T-helper 1 cell (primary cell): ENCODE measurements at places on chromosomes 4 and X.
A peak's percentile ranks its signal among the peaks of the same experiment; 100 is the strongest.

DNA sequence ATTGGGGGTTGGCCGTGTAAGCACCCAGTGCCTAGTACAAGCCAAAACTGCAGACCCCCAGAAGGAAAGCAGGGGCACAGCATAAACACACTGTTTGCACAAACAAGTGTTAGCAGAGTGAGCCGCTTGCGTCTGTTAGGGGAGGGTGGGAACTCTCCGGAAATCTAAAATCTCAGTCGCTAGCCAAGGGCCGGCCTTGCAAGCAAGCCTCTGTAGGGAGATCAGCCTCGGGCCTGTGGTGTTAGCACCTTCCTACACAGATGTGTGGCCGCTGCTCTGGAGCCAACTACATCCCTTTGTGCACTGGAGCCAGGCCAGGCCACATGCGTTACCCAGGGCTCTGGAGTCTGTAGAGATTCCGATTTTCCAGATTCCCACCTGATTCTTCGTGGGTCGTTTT lies 67.1 kb downstream of the GPR143 start:
- no peak for DNase-seq

- no peak for DNase-seq
Measured at GRCh38 chr4:74152836-74153235, 5.1 kb upstream of the MTHFD2L start.

DNA sequence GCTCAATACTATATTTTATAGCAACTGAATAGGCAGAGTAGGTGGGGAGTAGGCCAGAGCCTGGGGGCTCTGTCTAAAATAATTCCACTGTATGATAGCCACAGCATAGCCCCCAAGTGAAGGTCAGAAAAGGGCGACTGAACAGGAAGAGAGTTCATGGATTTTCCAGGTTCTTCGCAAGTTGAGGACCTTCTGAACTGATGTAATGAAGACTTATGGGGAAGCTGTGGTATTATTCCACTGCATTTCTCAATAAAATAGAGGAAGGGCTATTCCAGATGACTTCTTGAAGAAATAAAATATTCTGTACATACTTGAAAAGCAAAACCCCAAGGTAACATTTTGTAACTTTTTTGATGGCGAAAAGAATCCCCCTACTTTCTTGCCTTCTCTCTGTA lies 231.4 kb upstream of the GPC4 start:
- no peak for DNase-seq

GRCh38 chr4:112329672-112330375 lies 32.7 kb downstream of the ALPK1 start:
- no peak for DNase-seq

GRCh38 chrX:4547213-4547836 lies 833.9 kb upstream of the PRKX start:
- DNase-seq = peak; percentile 1

GRCh38 chr4:189502841-189503435 lies 437.7 kb upstream of the FRG1 start:
- DNase-seq = peak; percentile 3

DNA sequence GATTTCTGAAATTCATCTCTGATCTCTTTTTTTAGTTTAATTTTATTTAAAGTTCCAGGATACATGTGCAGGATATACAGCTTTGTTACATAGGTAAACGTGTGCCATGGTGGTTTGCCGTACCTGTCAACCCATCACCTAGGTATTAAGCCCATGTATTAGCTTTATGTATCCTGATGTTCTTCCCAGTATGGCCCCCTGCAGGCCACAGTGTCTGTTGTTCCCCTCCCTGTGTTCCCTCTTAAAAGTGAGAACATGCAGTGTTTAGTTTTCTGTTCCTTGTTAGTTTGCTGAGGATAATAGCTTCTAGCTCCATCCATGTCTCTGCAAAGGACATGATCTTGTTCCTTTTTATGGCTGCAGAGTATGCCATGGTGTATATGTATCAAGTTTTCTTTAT lies 153.2 kb downstream of the RAPGEF2 start:
- no peak for DNase-seq

DNA sequence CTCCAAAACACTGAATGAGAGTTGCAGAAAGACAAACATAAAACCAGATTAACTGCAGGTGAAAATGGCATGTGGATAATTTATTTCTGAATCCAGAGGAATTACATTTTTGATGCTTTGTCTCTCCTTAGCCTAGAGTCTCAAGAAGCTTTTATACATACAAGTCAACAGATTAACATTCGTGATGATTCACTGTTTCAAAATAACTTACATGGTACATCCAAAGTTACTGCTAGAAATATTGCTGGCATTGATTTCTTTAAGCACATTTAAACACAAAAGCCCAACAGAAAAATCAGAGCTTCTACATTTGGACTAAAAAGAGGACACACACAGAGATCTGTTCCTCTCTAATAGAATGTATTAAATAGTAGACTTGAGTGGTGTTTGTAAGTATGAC lies 105.6 kb downstream of the AMELX start:
- DNase-seq = no peak

DNA sequence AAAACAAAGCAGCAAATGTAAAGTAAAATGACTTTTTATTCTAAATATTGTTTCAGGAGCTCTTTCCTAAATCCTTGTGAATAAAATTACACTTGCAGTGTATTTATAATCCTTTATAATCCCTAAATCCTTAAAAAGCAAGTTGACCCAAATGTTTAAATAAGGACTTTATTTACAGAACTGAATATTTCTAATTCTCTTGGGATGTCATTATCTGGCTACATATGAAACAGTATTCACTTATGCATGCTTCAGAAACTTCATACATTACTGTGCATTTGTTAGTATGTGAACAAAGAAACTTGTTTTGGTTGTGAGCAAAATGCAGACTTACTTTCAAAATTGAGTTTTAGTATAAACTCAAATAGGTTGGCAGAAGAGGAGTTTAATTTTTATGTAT lies 49.2 kb downstream of the PTTG2 start:
- no peak for DNase-seq

DNA sequence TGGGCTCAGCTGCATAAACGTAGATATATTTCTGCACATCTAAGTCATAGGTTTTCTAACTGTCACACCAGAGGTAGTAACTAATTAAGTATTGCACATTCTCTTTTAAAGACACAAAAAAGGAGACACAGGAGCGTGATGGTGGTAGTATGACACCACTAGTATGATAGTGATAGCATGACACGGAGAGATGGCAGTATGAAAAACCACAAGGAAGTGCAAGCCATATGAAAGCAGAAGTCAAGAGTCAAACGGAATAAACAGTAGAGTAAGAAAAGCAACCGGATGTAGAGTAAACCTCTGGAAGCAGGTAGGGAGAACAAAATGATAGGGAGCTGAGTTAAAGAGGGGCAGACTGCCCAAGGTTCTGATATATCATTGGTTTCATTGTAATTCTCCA lies 382.2 kb upstream of the INTU start:
- DNase-seq = no peak

- no peak for DNase-seq
Measured at GRCh38 chr4:21304540-21304887, 604.3 kb downstream of the PACRGL start.

DNA sequence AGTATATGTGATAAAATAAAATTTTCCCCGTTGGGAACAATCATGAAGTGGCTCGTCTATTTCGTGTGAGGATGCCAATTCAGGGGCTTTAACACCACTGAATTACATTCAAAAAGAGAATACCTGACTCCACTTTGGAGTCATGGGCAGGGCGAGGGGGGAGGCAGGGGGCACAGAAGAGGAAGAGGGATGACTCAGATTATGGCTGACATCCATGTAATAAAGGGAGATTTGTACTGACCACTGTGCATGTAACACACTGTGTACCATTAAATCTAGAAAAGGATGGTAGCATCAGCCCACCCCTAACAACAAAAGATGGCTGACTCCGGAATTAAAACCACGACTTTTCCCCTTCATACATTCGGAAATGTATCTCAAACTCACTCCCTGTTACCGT lies 1.3 kb downstream of the SLC9A7 start:
- DNase-seq = no peak

DNA sequence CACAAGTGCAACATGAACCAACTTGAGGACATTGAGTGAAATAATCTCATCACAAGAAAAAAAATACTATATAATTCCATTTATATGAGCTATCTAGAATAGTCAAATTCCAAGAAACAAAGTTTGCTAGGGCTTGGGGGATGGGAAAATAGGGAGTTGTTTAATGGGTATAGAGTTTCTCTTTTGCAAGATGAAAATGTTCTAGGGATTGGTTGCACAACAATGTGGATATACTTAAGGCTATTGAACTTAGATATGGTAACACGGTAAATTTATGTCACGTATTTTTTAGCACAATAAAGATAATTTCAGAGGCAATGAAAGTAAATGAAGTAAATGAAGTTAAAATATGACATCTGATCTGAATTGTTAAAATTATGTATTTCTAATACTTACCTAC lies 7.9 kb downstream of the MFSD8 start:
- DNase-seq = no peak

DNA sequence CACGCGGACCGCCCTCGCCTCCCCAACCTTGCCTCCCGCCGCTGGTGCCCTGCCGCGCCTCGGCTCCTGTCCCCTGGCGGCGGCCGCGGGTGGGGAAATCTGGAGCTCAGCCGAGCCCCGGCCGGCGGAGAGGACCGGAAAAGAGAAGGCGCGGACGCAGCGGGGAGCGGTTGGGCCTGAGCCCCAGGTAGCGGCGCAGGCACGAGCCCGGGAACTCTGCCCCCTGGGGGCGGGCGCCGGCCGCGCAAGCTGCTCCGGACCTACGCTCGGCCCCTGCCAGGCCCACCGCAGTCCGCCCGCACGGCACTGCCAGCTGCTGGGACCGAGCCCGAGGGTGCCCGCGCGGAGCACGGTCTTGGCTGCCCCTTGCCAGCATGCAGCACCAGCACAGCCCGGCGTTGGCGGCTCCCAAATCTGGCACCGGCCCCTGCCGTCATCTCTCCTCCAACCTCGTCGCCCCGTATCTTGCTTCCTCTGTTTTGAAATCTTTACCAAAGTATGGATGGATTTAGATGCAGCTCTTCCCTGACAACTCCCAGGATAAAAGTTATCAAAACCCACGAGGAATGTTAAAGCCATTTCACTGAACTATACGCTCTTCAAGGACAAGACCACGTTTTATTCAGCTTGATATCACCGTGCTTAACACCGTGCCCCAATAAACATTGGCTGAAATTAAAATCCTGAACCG lies at the start of gene PRSS12:
TSS of gene PRSS12 (minus strand) at position 161 of the 691 bp plus-strand sequence. CDS start 283 bp downstream, outside the sequence.
- DNase-seq = peak; percentile 64

- DNase-seq = no peak
Measured at GRCh38 chr4:182885738-182886077, 31.5 kb downstream of the DCTD start.

DNA sequence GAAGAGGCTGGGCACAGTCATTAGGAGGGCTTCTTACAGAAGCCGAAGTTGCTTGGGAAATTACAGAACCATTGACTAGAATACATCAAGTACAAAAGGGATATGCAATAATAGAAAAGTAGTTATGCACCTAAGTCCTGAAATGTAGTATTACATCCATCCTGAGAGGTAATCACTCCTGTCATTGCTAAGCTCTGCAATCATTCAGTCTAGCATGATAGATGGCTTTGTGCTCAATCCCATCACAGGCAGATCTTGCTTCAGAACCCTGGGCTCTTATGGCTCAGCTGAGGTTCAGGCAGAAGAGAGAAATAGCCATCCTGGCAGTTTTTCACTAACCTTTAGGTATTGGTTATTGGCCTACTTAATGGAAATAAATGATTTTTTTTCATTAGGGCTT lies 231.7 kb upstream of the AFF2 start:
- no peak for DNase-seq
